Astrocyte of the cerebellum (primary cell): ENCODE measurements at places on chromosomes 6 and 20.

- DNase-seq, result no peak
Measured at GRCh38 chr20:49647550-49647949, 66.1 kb downstream of the B4GALT5 start.

GRCh38 chr6:90413396-90413795 is 116.8 kb upstream of the BACH2 start:
- DNase-seq, result no peak

DNA sequence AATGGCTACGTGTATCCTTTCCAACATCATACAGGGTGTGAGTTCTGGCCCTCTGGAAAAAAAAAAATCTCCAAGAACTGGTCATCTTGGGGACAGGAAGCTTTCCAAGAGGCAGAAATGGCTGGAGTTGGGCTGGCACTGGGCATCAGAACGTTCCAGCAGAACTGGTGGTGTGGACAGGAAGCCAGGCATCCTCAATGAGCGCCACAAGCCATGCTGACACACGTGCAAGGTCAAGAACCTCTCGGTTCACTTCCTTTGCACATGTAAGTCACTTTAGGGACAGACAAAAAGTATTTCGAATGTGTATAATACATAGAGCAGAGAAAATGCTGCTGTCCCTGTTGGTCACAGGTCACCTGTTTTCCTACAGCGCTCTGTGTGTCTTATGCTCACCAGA is 27.4 kb upstream of the RIN2 start:
- DNase-seq, result no peak

DNA sequence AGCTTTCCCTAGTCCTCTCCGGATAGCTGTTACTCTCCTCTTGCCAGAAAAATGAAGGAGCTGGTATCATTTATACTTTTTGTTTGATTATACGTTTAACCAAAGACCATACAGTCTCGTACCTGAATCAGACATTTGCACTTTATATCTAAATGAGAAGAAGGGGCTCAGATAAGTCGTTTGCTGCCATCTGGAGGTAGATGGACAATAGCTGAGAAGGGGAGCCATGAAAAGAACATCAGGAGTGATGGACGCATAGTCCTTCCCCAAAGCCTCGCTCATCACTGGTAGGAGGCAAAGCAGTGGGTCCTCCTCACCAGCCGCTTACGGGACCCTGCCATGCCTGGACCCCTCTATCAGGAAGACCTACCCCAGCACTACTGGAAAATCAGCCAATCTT is 45.4 kb downstream of the RPF2 start:
- DNase-seq, result no peak

GRCh38 chr20:3222635-3223600 is 13.6 kb downstream of the ITPA start:
- DNase-seq, result no peak

DNA sequence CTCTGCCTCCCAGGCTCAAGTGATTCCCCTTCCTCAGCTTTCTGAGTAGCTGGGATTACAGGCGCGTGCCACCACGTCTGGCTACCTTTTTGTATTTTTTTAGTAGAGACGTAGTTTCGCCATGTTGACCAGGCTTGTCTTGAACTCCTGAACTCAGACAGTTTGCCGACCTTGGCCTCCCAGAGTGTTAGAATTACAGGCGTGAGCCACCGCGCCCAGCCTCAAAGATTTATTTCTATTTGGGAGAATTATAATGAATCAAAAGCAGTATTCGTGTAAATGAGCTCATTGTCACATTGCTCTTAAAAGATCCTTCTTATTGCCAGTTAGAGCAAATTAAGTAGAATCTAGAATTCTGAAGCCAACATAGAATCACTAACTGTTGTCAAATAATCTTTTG is 9.4 kb upstream of the ZNF343 start:
- DNase-seq, result no peak

DNA sequence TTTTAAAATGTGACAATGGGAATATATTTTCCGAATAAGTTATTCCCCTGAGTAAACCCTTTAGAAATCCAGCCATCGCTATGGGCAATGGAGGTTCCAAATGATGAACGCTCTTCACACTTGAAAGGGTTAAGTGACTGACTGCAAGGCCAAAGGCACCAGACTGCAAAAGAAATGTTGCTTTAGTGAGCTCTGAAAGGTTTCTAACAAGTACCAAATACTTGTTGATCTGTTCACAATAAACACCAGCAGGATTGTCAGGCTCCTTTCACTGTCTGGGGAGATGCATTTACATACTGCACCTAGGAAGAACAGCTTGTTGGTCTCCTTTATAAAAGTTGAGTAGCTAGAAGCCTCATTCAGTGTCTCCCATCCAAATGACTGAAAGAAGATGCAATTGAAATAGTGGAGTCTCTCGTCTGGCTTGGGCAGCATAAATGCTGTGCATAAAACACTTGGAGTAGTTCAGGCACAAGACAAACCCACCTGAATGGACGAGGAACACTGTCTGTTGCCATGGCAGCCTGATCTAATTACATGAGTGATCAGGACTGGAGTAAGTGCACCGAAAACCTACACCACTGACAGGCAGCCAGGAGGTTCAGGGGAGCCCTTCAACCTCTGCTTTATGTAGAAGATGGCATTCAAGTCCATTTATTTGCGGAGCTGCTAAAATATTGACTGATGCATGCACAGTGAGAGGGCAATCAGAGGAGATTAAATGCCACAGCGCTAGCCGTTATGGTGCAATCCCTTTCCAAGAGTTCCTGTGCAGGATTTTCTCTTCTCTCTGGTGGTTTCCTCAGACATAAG is 2.9 kb downstream of the ATXN1 start:
- no peak for DNase-seq

- no peak for DNase-seq
Measured at GRCh38 chr6:156797901-156798735, 20.9 kb downstream of the ARID1B start.

- no peak for DNase-seq
Measured at GRCh38 chr6:106070636-106071035, 15.5 kb upstream of the PRDM1 start.

GRCh38 chr6:64334636-64335035 is 699.0 kb downstream of the PHF3 start:
- DNase-seq, result peak; percentile 28

GRCh38 chr6:11242711-11243110 is 10.2 kb upstream of the NEDD9 start:
- DNase-seq, result no peak

GRCh38 chr6:8707956-8708772 is 272.8 kb upstream of the SLC35B3 start:
- DNase-seq, result peak; percentile 9

DNA sequence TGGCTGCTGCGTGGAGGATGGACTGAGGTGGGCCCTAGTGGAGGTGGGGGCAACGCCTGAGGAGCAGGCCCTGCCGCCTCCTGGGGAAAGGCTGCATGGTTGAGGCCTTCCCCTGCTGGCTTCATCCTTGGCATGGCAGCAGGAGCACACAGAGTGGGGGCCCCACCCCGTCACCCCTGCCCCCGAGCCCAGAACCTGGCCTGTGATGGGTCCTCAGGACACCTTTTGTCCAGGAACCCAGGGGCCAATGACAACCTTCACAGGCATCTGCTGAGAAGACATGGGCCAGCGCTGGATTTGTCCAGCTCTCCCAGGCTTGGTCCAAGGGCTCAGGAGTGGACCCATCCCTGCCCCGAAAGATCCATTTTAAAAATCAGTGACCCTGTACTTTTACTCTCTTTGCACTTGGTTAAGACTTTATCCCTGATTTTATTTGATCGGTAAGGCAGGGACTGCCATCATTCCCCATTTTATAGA is 575 bp upstream of the SLC17A9 start:
- DNase-seq, result no peak

DNA sequence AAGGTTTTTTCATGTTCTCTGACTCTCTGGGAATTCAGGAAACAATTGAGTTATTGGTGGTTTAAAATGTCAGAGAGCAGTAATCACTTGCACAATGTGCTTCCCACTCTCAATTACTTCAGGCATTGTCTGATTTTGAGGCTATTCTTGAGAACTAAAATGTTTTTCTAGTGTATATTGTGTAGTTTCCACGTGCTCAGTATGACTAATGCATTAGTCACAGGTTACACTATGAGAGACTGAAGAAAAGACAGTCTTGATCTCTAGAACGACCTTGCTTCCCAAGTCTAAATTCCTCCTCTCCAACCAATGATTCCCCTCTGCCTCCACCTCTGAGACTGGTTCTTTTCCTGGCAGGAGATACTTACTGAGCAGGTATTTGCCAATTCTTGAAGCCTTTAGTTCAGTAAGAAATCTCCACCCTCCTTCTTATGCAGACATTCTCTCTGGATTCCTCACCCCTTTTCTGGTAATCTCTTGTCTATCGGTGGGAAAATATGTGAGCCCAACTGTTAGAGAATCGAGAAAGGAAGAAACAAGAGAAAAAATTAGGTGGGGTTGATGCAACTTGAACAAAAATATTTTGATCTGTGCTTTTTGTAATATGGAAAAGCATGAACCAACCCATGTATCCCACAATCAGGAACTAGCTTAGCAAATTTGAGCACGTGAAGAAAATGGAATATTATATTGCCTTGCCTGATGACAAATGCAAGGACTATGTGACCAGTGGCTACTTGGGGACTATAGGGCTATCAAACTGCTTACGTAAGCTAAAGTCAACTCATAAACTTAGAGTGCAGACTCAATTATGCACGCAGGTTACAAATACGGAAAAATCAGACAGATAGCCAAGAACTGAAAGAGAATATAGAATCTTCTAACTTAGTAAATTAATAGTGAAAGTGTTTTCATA is 61.1 kb upstream of the SLC22A16 start:
- peak; percentile 89 for DNase-seq

- no peak for DNase-seq
Measured at GRCh38 chr6:43123461-43124314, 47.4 kb upstream of the SRF start.

DNA sequence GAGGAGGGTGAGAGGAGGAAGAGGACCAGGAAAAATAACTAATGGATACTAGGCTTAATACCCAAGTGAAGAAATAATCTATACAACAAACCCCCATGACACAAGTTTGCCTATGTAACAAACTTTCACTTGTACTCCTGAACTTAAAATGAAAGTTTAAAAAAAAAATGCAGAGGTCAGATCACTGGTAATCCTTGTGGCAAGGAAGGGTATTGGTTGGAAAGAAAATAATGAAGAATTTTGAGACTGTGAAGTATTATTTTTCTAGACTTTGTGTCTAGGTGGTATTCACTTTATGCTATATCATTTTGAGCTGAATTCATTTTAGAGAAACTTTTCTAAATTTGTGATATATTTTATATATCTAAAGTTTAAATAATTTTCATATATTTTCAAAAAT is 547.5 kb downstream of the MMUT start:
- DNase-seq, result no peak

- no peak for DNase-seq
Measured at GRCh38 chr6:3596766-3597165, 139.9 kb upstream of the SLC22A23 start.

GRCh38 chr6:1971612-1972011 is 273.8 kb downstream of the GMDS start:
- no peak for DNase-seq

DNA sequence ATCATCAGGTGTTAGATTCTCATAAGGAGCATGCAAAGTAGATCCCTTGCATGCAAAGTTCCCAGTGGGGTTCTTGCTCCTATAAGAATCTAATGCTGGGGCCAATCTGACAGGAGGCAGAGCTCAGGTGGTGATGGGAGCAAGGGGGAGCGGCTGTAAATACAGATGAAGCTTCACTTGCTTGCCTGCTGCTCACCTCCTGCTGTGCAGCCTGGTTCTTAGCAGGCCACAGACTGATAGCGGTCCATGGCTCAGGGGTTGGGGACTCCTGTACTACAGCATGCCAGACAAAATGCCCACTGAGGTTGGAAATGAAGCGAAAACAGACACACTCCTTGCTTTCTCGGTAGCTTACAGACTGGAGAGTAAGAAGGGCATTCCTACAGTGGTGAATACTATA is 386.8 kb downstream of the PLCB1 start:
- DNase-seq, result no peak

DNA sequence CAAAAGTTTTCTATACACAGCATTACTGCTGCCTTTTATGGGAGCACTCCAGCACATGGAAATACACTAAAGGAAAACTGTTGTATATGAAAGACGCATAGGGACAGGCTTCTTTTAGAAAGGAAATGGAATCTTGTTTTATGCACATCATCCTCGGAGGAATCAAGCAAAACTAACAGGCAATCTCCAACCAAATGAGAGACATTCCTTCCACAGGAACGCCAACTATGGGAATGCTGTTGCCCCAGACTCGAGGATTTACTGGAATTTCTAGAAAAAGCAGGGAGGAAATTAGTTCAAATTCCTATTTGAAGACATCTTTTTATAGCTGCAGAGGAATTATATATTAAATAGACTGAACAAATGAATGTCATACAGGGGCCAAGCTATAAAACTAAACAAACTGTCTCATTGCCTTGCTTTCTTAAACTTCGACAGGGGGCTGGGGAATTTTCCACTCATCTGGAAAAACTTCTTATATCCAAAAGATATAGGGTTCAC is 52.2 kb downstream of the LYRM4 start:
- no peak for DNase-seq

DNA sequence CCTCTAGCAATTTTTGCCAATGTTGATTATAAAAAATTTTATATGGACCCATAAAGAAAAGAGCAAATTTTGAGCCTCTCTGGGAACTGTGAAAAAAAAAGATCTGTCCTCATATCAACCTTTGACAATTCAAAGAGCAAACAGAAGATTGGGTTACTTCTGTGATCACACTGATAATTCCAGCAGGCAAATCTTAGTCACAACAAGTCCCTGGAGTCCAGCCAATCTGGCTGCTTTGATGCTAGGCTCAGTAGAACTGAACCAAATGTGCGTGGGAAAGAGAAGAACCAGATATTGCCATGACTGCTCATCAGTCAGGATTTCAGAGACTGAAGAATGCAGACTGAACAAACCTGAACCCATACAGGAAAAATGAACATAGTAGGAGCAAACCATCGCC is 438.4 kb upstream of the FLRT3 start:
- peak; percentile 19 for DNase-seq

DNA sequence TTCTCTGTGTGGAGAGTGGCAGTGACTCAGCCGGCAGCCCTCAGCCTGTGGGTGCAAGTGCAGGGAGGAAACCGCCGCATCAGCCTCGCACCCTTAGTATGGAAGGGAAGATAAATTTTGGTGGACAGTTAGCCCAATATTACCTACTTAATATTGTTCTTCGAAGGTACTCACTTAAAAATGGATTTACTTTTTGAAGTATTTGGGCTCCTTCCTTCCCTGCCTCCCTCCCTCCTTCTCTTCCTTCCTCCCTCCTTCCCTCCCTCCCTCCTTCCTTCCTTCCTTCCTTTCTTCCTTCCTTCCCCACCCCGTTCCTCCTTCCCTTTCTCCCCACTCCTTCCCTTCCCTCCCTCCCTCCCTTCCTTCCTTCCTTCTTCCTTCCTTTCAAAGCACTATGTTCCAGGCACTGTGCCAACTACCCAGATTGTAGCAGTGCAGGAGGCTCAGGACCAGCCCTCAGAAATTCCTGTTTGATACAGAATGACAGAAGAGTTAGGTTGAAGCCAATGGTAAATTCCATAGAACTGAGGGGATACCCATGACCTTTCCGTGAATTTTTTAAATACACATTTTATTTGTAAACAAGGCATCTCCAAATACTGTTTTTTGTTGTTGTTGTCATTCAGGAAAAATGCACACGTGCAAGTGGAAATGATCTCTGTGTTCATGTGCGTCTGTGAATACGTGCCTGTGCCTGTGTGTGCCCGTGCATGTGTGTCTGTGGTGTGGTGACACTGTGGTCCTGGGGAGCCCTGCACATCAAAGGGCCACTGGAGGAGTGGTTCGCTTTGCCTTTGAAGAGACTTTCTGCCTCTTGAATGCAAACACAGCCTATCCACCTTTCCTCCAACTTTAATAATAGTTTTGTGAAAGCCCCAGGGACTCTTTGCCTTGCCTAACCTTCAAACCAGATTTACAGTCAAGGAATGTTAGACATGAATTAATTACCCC is 141.7 kb downstream of the EDN3 start:
- DNase-seq, result no peak

GRCh38 chr6:14058735-14059134 is 58.8 kb upstream of the CD83 start:
- DNase-seq, result no peak
